ENCODE measurements at places on chromosomes 1 and 21. TPM values are rescaled to one million over a fixed set of nuclear protein-coding genes. Genes with fewer than 3 reads are reported as not detected.
A peak's percentile ranks its signal among the peaks of the same experiment; 100 is the strongest.

- H3K27me3 ChIP-seq = no peaks in the 10 kb centered on the region
- H3K36me3 ChIP-seq = no peaks in the 10 kb centered on the region
- no peak overlapping the region for H3K27ac ChIP-seq
- H3K4me1 ChIP-seq = no peaks in the 10 kb centered on the region
- DNase-seq = no peak
Measured at GRCh38 chr1:78950826-78951225, 55.7 kb downstream of the ADGRL4 start.

The HAX1 gene
- 89.2 TPM for total RNA-seq

The FCRL4 gene
- not detected for total RNA-seq

The IQGAP3 gene
- 6.7 TPM for total RNA-seq

The ANKRD35 gene
- total RNA-seq = 0.02 TPM

GRCh38 chr1:101291562-101292380, 55.0 kb downstream of the S1PR1 start:
- peak overlapping the region; percentile 40 for H3K27ac ChIP-seq
- H3K36me3 ChIP-seq = no peaks in the 10 kb centered on the region
- H3K4me1 ChIP-seq = peaks cover 51% of the 10 kb centered on the region

- no peak overlapping the region for H3K27ac ChIP-seq
- no peaks in the 10 kb centered on the region for H3K27me3 ChIP-seq
- no peak overlapping the region for H3K4me3 ChIP-seq
- H3K36me3 ChIP-seq = no peaks in the 10 kb centered on the region
Measured at GRCh38 chr1:54940042-54940441, 40.4 kb upstream of the TMEM61 start.

The RORC gene
- total RNA-seq = 2.5 TPM

DNA sequence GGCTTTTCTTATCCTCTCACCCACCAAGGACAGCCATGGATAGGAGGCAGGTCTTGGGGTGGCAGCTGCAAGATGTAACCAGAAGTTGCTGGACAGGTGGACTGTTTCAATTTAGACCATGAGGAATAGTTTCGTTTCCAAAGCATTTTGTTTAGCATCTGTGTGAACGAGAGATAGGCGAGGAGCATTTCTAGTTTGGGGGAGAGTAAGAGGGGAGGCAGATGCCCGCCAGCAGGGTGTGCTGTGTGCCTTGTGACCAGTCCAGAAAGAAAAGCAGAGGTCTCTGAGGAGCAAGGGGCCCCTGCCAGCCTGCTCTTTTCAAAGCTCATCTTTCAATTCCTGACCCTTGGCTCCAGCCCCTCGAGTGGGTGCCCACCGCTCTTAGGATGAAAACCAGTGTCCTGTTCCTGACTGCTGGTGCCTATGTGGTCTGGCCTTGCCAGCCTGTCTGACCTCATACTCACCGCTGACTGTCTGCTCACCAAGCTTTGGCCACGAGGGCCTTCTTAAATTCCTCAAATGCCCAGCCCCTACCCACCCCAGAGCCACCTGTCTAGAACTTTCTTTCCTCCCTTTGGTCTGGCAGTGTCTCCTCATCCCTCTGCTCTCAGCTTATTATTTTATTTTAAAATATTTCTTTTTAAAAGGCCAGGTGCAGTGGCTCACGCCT, 8.5 kb downstream of the SERINC2 start:
- no peak overlapping the region for H3K4me3 ChIP-seq
- DNase-seq = no peak
- H3K36me3 ChIP-seq = peaks cover 7% of the 10 kb centered on the region
- H3K27me3 ChIP-seq = no peaks in the 10 kb centered on the region

DNA sequence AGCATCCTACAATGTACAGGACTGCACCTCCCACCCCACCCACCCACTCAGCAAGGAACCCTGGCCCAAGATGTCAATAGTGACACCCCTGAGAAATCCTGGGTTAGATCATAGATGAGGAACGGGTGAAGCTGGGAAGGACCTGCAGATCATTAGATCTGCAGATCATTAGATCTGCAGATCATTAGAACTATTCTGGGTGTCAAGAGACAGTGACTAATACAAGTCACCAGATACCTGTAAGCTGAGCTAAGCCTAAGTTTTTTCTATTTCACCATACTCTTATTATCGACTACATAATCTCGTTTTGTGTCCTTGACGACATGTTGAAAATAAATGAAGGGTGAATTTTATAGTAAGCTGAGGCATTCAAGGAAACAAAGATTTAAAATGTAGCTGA, 325.7 kb downstream of the DUSP10 start:
- no peaks in the 10 kb centered on the region for H3K4me1 ChIP-seq
- H3K4me3 ChIP-seq = no peak overlapping the region
- H3K36me3 ChIP-seq = no peaks in the 10 kb centered on the region
- H3K27ac ChIP-seq = no peak overlapping the region

DNA sequence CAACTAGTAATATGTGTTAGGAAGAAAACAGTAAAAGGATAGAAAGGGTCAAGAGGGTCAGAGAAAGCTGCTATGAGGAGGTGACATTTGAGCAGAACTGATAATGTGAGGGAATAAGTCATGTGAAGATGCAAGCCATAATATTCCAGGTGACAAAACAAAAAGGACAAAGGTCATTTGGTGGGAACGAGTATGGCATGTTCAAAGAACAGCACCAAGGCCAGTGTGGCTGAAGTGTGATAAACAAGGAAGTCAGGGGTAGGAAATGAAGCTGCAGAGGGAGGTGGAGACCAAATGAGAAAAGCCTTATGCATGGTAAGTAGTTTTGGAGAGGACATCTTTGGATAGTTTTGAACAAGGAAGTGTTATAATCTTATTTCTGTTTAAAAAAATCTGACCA, 46.7 kb downstream of the LPGAT1 start:
- peak; percentile 92 for DNase-seq
- no peaks in the 10 kb centered on the region for H3K36me3 ChIP-seq
- H3K4me3 ChIP-seq = no peak overlapping the region
- peaks cover 51% of the 10 kb centered on the region for H3K4me1 ChIP-seq

DNA sequence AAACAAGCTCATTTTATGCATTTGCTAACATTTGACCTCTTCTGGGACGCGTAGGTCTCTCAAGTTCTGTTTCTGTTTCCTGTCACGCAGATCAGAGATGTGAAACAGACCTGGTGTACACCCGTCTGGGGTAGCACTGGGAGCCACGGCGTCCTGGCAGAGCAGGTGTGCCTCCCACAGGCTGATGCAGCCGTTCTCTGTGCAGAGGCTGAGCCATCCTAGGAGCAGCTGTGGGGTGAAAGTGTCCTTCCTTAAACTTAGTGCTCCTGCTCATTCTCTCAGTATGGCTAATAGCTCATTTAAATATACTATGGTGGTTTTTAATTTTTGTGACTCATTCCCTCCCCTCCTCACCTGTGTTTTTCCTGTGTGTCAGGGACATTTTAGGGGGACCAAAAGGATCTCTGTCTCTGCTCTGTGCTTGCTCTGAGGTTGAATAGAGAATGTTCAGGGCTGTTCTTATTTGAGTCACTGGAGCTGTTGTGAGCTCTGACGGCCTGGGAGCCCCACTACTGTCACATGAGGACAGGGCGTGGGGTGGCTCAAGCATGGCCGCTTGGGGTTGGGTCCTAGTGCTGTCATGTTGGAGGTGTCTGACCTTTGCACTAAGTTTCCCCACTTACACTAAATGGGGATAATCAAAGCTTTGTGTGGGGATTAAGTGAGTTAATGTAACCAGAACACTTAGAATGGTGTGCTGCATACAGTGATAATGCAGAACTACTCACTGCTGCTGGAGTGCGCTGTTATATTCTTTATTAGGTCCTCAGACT, 43.0 kb downstream of the GALNT2 start:
- H3K27me3 ChIP-seq = no peaks in the 10 kb centered on the region
- peaks cover 91% of the 10 kb centered on the region for H3K4me1 ChIP-seq
- no peak overlapping the region for H3K27ac ChIP-seq
- no peaks in the 10 kb centered on the region for H3K36me3 ChIP-seq
- DNase-seq = peak; percentile 32
- no peak overlapping the region for H3K4me3 ChIP-seq
